ENCODE measurements at places on chromosomes 1 and 21.

DNA sequence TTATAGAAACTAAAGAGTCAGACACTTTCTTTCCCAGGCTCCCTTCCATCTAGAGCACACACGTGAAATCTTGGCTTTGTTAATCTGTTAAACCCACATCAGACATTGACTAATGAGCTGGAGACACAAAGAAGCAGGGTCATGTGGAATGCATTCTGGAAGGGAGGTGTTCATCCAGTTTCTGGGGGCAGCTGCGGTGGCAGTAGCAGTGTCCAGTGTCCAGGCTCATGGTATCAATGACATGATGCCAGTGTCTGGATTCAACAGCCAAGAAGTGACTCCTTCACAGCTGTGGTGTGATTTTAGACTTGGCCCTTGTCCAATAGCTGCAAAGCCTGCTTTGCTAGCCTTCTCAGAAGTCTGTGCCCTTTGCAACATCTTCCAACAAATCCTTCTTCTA lies 95.2 kb downstream of the NTPCR start:
- H3K27me3 ChIP-seq, result no peaks in the 10 kb centered on the region
- peaks cover 7% of the 10 kb centered on the region for H3K36me3 ChIP-seq

DNA sequence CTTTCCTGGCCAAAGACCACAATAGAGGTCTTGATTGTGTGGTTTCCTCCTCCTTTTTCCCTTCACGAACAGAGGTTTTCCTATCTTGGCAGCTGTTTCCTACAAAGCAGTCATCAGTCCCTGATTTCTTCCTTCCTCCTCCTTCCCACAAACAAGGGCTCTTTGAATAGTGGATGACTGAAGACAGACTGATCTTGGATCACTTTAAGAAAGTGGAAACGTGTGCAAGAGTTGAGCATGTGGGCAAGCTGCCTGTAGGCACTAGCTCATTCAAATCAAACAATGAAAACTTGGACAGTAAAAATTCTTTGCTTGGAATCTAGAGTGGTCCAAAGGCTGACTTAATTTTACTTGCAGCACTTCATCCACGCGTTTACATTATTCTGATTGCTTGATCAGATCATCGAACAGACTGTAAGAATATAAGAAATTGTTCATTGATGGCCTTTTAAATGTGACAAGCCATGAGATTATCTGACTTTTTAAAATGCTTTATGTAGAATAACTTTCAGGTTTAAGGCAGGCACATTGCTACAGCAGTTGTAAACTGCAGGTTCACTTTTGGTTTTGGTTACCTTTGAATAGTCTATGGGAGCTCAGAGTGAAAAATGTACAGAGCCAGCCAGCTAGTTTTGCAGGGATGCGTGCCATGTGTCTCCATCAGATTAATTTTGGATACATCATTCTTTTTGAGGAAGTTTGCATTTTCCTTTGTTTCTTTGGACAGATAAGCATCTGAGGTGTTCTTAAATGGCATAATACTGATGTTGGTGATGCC lies 34.4 kb downstream of the ADGRL2 start:
- H3K36me3 ChIP-seq, result peaks cover 4% of the 10 kb centered on the region
- H3K4me1 ChIP-seq, result peaks cover 6% of the 10 kb centered on the region
- H3K27ac ChIP-seq, result no peak overlapping the region
- no peaks in the 10 kb centered on the region for H3K27me3 ChIP-seq
- H3K4me3 ChIP-seq, result no peak overlapping the region
- no peak for DNase-seq

DNA sequence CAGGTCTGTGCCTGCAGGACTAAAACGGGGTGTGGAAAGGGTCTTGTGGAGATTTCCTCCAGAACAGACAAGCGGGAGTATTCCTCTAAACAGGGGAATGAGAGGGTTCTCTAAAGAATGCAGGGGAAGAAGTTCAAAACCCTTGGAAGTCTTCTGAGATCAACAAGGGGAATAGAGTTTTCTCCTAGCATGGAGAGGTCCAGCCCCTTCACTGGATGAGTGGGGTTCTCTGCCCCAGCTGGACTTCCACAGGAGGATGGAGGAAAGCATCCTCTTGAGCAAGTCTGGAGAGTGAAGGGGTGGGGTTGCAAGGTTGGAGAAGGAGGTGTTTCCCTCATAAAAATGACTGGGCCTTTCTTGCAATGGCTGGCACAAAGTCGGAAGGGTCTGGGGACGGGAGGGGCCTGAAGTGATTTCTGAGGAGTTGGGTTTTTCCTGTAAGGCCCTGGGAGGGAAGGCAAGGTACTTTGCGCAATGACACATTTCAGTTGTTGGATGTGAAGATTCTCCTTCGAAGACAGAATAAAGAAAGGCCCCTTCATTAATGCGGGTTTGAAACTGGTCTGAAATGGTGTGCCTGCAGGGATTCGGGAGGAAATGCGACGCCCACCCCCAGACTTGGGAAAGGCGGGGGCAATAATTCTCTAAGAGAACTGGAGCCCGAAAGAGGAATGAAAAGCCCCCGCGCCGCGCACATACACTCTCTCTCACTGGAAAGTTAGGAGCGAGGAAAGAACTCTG lies 884 bp downstream of the SPATA6 start:
- no peak for DNase-seq
- H3K27ac ChIP-seq, result peak overlapping the region; percentile 67
- H3K4me1 ChIP-seq, result peaks cover 5% of the 10 kb centered on the region
- H3K27me3 ChIP-seq, result no peaks in the 10 kb centered on the region

- H3K36me3 ChIP-seq, result no peaks in the 10 kb centered on the region
- no peak overlapping the region for H3K4me3 ChIP-seq
- no peaks in the 10 kb centered on the region for H3K4me1 ChIP-seq
- H3K27me3 ChIP-seq, result no peaks in the 10 kb centered on the region
- no peak overlapping the region for H3K27ac ChIP-seq
- DNase-seq, result no peak
Measured at GRCh38 chr1:209802117-209802779, 3.7 kb downstream of the IRF6 start.

GRCh38 chr21:29152916-29153315 lies 22.5 kb downstream of the MAP3K7CL start:
- H3K4me3 ChIP-seq, result no peak overlapping the region
- no peaks in the 10 kb centered on the region for H3K27me3 ChIP-seq
- H3K4me1 ChIP-seq, result no peaks in the 10 kb centered on the region
- no peak overlapping the region for H3K27ac ChIP-seq
- no peak for DNase-seq
- no peaks in the 10 kb centered on the region for H3K36me3 ChIP-seq

- H3K4me1 ChIP-seq, result peaks cover 28% of the 10 kb centered on the region
- no peak overlapping the region for H3K4me3 ChIP-seq
- H3K36me3 ChIP-seq, result no peaks in the 10 kb centered on the region
- no peaks in the 10 kb centered on the region for H3K27me3 ChIP-seq
- DNase-seq, result no peak
- no peak overlapping the region for H3K27ac ChIP-seq
Measured at GRCh38 chr1:6958407-6959030, 173.3 kb downstream of the CAMTA1 start.

DNA sequence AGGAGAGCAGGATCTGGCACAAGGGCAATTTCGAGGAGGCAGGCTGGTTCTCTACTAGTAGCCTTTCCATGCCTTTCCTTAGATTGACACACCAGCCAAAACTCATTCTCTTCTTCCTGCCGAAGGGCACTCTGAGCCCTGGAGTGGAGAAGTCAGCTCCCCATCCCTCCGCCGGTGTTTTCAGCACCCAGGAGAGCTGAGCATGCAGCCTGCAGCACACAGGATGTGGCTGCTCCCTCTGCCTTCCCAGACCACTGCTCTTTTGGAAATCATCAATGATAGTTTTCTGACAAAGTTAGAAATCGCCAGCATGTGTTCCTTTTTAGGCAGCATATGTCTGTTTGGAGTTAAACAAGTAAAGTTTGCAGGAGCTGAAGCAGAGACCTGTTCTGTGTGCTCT lies 11.7 kb downstream of the RNU5D-1 start:
- H3K27ac ChIP-seq, result no peak overlapping the region
- no peaks in the 10 kb centered on the region for H3K27me3 ChIP-seq
- H3K36me3 ChIP-seq, result no peaks in the 10 kb centered on the region
- H3K4me1 ChIP-seq, result no peaks in the 10 kb centered on the region
- H3K4me3 ChIP-seq, result no peak overlapping the region

- no peaks in the 10 kb centered on the region for H3K4me1 ChIP-seq
- no peak for DNase-seq
- peaks cover 21% of the 10 kb centered on the region for H3K36me3 ChIP-seq
- no peaks in the 10 kb centered on the region for H3K27me3 ChIP-seq
- no peak overlapping the region for H3K27ac ChIP-seq
Measured at GRCh38 chr1:214379236-214379970, 98.4 kb downstream of the SMYD2 start.

DNA sequence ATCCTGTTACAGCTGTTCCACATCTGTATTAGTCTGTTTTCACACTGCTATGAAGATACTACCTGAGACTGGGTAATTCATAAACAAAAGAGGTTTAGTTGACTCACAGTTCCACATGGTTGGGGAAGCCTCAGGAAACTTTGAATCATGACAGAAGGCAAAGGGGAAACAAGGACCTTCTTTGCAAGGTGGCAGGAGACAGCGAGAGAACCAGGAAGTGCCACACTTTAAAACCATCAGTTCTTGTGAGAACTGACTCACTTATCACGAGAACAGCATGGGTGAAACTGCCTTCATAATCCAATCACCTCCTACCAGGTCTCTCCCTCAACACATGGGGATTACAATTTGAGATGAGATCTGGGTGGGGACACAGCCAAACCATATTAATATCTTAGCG lies 110.3 kb upstream of the TRABD2B start:
- peaks cover 4% of the 10 kb centered on the region for H3K4me1 ChIP-seq
- H3K27me3 ChIP-seq, result no peaks in the 10 kb centered on the region
- no peak overlapping the region for H3K4me3 ChIP-seq

DNA sequence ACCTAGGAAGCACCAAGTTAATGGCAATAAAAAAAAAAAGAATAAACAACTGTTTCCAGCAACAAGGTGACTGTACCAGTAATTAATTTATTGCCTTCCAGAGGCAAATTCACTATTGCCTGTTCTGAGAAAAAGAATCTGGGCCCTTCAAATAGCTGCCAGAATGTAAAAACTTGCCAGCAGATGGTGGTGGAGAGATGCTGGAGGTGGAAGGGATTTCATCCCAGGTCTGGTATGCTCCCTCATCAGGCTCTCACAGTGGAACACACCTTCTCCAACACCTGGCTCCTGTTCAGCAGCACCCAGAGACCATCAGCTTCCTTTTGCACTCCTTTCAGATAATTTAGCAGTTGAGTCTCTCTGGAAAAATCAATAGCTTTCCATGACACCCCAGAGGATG lies 792.9 kb upstream of the ADAMTS5 start:
- no peaks in the 10 kb centered on the region for H3K36me3 ChIP-seq
- no peaks in the 10 kb centered on the region for H3K4me1 ChIP-seq
- H3K27me3 ChIP-seq, result no peaks in the 10 kb centered on the region
- H3K4me3 ChIP-seq, result no peak overlapping the region
- H3K27ac ChIP-seq, result no peak overlapping the region
- no peak for DNase-seq

DNA sequence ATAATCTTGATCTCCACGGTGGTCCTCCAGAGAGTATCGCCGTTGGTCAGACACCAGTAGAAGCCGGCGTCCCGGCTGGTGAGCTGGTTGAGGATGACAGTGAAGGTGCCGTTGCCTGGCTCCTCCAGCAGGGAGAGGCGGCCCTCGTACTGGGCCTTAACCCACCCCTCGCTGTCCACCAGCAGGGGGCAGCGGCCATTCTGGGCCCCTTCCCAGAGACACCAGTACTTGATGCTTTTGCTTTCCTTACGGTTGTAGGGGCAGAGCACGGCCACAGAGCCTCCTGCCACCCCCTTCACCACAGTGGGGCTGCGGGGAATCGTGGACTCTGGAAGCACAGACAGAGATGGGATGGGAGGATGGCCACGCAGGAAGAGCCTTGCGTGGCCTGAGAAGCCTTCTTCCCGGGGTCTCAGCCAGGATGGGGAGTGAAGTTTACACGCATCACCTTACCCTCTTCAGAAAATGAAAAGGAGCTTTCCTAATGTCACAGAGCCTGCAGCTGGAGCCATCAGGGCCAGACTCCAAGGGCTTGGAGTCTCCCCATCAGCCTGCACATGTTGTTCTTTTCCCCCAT lies 10.7 kb downstream of the PIGR start:
- H3K27me3 ChIP-seq, result no peaks in the 10 kb centered on the region
- peak; percentile 58 for DNase-seq
- no peaks in the 10 kb centered on the region for H3K4me1 ChIP-seq

GRCh38 chr1:91831132-91831930 lies 54.6 kb downstream of the TGFBR3 start:
- H3K27me3 ChIP-seq, result no peaks in the 10 kb centered on the region
- no peaks in the 10 kb centered on the region for H3K4me1 ChIP-seq
- no peak overlapping the region for H3K4me3 ChIP-seq
- H3K36me3 ChIP-seq, result no peaks in the 10 kb centered on the region

DNA sequence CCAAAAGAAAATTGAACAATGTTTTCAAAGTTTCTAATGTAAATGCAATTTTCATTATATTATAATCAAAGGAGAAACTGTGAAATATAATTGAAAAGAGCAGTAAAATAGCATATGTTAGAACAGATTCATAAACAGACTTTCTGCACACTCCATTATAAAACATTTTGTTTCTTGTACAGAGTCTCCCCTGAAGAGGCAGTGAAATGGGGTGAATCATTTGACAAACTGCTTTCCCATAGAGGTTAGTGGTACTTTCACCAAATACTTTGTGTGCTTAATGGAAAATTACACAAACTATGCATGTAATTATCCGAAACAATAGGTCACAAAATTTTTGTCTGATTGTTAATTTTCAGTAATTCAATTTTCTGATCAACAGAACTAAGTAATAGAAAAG lies 1.9 kb downstream of the RGS18 start:
- H3K27ac ChIP-seq, result no peak overlapping the region
- no peaks in the 10 kb centered on the region for H3K36me3 ChIP-seq
- no peak overlapping the region for H3K4me3 ChIP-seq

DNA sequence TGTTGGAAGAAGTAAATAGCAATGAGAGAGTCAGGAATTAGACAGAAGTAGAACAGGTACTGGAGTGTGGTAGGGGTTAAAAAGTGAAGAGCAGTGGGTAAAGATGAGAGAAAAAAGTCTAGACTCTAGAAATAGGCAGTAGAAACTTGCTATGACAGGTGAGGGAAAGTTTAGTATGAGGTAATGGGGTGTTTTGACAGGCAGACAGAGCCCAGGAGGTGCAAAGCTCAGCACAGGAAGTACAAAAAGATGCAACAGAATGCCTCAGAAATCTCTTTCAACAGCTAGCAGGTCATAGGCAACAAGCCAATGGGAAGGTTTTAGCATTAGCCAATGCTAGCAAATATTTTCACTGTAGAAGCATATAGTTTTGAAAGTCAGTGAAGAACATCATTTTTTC lies 319.1 kb upstream of the SGIP1 start:
- H3K36me3 ChIP-seq, result no peaks in the 10 kb centered on the region
- no peak overlapping the region for H3K27ac ChIP-seq
- H3K4me3 ChIP-seq, result no peak overlapping the region
- DNase-seq, result no peak
- H3K4me1 ChIP-seq, result no peaks in the 10 kb centered on the region
- H3K27me3 ChIP-seq, result no peaks in the 10 kb centered on the region

GRCh38 chr1:221075911-221076310 lies 196.7 kb downstream of the HLX start:
- no peaks in the 10 kb centered on the region for H3K36me3 ChIP-seq
- no peak for DNase-seq
- no peak overlapping the region for H3K27ac ChIP-seq
- H3K4me3 ChIP-seq, result no peak overlapping the region
- no peaks in the 10 kb centered on the region for H3K4me1 ChIP-seq

All from H1 (cell line).